Panc1 (cell line): ENCODE measurements at places on chromosomes 2 and 18. TPM values are rescaled to one million over a fixed set of nuclear protein-coding genes. Genes with fewer than 3 reads are reported as not detected.

The KLF11 gene
- total RNA-seq, result 23.7 TPM

The ALPI gene
- not detected for total RNA-seq

The CCDC68 gene
- total RNA-seq, result 0.41 TPM

The RTP5 gene
- not detected for total RNA-seq

The POTEI gene
- 0.92 TPM for total RNA-seq

The FOXI3 gene
- not detected for total RNA-seq

The UBE2F gene
- total RNA-seq, result 44.9 TPM

The ANXA4 gene
- total RNA-seq, result 183 TPM

The MYO3B gene
- 0.05 TPM for total RNA-seq

The EHD3 gene
- total RNA-seq, result 2.6 TPM

The ATP8B1 gene
- 12.5 TPM for total RNA-seq

The RTTN gene
- total RNA-seq, result 16.9 TPM

The MOCOS gene
- 3.0 TPM for total RNA-seq

The ZNF385B gene
- total RNA-seq, result 0.28 TPM

The STAM2 gene
- 29.1 TPM for total RNA-seq

The IGFBP2 gene
- 54.8 TPM for total RNA-seq

The FOXD4L1 gene
- not detected for total RNA-seq

The TMEM87B gene
- total RNA-seq, result 22.8 TPM

The NETO1 gene
- total RNA-seq, result not detected

The MYO7B gene
- total RNA-seq, result 0.15 TPM
